ENCODE measurements at places on chromosomes 7 and 10.

- no peak for DNase-seq
These were observed 192.3 kb downstream of the VTI1A start for GRCh38 chr10:112639298-112639697.

DNA sequence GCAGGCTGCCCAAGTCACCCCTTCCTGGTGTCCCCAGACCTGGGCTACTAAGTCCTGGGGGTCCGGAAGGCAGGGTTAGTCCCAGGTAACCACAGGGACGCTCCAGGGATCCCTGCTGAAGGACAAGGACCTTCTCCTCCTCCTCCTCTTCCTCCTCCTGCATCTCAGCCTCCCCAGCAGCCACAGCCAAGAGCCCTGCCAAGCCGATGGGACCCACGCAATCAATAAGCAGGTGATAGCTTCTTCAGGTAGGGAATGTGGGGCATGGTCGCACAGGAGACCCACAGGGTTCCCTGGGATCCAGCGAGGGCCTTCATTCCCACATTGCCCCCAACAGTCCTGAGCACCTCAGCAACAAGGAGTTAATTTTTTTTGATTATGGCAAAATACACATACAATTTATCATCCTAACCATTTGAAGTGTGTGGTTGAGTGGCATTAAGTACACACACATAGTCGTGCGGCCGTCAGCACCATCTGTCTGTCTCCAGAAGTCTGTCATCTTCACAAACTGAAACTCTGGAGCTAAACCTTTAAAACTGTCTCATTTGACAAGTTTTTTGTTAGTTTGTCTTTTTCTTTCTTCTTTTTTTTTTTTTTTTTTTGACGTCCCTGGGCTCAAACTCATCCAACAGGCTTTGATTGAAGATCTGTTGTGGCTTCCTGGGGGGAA, 12.1 kb downstream of the CRYGN start:
- no peak for DNase-seq

DNA sequence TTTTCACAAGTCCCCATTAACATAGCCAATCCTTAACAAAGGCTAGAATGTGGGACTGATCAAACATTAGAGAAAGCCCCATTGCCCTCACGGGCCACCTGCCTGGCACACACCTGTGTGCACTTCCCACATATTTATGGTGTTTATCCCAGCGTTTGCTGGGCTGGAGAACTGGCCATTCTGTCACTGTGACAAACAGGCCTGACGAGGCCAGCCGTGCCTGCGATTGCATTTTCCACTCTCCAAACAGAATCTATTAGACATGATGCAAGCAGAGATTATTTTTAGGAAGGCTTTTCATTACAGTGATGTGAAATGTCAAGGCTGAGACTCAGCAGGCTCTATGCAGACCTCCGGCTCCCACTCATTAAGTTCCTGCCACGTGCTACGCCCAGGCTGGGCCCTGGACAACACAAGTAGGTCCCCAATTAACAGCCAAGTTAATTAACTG, 20.4 kb downstream of the PTPRN2 start:
- DNase-seq: no peak

DNA sequence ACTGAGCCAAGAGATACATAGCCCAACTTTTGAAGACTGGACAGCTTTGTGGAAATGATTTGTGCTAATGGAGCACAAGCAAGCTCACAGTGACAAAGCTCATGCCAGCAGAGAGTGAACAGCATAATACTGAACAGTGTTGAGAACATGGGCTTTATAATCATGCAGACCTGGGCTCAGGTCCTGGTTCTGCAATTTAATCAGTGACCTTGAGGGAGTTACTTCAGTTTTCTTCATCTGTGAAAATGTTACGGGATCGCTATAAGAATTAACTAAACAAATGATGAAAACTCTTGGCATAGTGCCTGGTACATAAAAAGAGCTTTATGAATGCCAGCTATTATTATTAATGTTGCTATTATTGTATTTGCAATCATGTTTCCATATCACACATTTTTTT, 690.5 kb upstream of the LRRN3 start:
- no peak for DNase-seq

- no peak for DNase-seq
These were observed 56.0 kb upstream of the JAZF1 start for GRCh38 chr7:28236560-28236959.

GRCh38 chr10:93954726-93955363, 38.9 kb upstream of the PLCE1 start:
- DNase-seq: peak; percentile 44

DNA sequence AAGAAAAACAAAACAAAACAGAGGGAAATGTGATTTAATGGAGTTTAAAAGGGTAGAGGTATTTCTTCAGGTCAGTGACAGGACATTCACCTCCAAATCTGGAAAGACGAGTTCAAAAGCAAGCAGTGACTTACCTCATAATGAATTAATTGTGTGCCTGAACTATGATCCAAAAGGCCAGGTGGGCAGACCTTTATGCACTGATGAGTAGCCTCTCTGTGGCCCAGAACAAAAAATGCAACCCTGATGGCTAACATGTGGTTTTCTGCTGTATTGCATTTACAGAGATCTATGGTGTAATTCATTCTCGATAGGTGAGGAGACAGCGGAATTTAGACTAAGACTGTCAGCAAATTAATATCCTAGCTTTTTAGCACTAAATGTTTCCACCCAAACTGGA, 142.0 kb downstream of the HDAC9 start:
- no peak for DNase-seq

DNA sequence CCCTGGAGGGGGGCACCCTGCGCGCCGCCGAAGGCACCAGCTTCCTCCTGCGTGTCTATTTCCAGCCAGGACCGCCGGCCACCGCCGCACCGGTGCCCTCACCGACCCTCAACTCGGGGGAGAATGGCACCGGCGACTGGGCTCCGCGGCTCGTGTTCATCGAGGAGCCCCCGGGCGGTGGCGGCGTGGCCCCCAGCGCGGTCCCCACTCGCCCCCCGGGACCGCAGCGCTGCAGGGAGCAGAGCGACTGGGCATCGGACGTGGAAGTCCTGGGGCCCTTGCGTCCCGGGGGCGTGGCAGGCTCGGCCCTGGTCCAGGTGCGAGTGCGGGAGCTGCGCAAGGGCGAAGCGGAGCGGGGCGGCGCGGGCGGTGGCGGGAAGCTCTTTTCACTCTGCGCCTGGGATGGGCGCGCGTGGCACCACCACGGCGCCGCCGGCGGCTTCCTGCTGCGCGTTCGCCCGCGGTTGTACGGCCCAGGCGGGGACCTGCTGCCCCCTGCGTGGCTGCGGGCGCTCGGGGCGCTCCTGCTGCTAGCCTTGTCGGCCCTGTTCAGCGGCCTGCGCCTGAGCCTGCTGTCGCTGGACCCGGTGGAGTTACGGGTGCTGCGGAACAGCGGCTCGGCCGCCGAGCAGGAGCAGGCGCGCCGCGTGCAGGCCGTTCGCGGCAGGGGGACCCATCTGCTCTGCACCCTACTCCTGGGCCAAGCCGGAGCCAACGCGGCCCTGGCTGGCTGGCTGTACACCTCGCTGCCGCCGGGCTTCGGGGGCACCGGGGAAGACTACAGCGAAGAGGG, 594 bp downstream of the CNNM1 start:
- no peak for DNase-seq

GRCh38 chr7:43808410-43808809, 49.9 kb downstream of the BLVRA start:
- no peak for DNase-seq

DNA sequence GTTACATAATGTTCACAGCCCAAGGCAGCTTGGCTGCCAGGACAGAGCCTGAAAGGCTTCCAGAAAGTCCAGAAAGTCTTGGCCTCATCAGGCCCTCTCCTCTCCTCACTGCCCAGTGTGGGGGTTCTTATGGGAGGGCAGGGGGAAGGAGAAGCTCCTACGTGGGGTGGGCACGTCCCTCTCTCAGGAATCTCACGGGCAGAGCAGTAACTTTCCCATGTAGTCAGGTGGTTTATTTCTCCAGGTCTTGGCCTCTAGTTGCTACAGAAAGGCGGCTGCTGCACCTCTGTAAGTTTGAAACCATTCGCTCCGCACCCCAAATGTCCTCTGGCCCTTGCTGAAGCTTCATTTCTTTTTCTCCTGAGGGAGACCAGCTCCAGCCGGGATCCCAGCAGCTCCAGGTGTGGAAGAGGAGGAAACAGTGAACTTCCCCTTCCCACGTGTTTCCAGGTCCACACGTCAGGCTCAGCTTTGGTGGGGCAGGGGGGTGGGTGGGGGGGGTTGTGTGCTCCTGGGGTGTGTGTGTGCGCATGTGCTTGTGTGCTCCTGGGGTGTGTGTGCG, 320.3 kb downstream of the WDR37 start:
- DNase-seq: no peak

- no peak for DNase-seq
These were observed 34.9 kb downstream of the DCLRE1C start for GRCh38 chr10:14918964-14919363.

- DNase-seq: no peak
These were observed 98.6 kb downstream of the CREM start for GRCh38 chr10:35225204-35225603.

DNA sequence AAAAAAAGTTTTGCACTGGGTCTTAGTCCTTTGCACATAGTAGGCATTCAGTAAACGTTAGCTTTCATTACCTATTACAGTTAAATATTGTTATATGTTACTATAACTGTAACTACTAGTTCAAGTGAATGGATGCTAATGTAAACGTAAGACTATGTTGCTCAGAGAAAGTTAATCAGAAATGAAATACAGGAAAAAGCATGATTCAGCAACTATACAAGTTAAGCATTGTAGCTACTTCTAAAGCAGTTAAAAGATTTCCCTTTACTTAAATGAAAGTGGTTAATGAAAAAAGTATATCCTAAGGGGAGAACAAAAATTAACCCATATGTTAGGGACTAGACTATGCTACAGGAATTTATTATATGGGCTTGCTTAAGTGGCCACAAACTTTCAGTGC, 121.2 kb downstream of the SKAP2 start:
- DNase-seq: no peak

DNA sequence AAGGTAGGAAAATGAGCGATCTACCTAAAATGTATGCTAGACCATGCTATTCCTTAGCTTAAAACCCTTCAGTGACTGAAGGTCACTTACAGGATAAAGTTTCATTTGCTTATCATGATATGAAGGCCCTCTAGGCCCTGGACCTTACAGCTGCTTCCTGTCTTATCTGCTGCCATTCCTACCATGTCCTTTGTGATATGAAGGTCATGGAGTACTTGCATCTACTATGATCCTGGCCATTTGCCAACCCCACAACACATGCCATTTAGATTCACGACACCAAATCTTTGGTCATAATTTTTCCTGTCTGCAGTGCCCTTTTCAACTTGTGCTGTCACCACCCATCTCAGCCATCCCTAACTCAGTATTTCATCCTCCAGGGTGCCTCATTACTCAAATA, 181.8 kb upstream of the MDFIC start:
- DNase-seq: no peak

GRCh38 chr7:51132661-51133060, 183.9 kb downstream of the COBL start:
- DNase-seq: no peak

GRCh38 chr10:112913661-112914287, 36.3 kb upstream of the TCF7L2 start:
- no peak for DNase-seq

DNA sequence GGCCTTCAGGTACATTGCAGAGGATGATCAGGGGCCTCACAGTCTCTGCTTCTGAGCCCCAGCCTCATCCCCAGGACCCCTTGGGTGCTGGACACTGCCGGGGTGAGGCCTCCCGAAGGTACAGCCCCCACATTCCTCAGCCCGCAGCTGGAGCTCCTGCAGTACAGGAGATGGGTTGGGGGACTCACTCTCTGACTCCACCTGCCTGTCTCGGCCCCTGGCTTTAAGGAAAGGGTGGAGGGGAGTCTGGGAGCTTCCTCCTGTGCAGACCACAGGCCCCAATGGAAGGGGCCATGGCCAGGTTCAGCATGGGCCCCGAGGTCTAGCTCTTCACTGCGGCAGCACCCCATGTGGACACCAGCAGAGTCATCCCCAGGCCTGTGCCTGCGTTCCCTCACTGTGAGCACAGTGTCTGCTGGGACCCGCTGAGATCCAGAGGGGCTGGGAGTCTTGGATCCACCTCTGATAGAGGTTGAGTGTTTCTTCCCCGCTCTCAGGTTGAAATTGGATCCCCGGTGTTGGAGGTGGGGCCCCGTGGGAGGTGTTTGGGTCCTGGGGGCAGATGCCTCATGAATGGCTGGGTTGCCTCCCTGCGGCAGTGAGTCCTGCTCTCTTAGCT, 99.9 kb downstream of the PRKAG2 start:
- DNase-seq: no peak

- peak; percentile 18 for DNase-seq
These were observed 10.4 kb upstream of the CLCN1 start for GRCh38 chr7:143305423-143306070.

DNA sequence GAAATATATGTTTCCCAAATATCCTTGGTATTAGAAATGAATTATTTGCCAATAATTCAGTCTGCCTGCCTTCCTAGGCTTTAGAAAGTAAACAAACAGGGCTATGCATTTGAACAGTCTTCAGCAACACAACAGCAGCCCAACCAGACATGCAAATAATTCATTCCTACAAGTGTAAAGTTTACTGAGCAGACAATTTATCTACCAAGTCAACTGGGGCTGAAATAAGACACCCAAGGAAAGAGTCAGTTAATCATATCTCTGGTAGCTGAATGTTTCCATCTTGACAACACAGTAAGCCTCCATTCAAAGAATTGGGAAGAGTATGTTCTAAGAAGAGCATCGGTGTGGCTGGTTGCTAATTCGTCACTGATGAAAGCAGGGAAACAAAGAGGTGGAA, 38.4 kb downstream of the AIFM2 start:
- no peak for DNase-seq

DNA sequence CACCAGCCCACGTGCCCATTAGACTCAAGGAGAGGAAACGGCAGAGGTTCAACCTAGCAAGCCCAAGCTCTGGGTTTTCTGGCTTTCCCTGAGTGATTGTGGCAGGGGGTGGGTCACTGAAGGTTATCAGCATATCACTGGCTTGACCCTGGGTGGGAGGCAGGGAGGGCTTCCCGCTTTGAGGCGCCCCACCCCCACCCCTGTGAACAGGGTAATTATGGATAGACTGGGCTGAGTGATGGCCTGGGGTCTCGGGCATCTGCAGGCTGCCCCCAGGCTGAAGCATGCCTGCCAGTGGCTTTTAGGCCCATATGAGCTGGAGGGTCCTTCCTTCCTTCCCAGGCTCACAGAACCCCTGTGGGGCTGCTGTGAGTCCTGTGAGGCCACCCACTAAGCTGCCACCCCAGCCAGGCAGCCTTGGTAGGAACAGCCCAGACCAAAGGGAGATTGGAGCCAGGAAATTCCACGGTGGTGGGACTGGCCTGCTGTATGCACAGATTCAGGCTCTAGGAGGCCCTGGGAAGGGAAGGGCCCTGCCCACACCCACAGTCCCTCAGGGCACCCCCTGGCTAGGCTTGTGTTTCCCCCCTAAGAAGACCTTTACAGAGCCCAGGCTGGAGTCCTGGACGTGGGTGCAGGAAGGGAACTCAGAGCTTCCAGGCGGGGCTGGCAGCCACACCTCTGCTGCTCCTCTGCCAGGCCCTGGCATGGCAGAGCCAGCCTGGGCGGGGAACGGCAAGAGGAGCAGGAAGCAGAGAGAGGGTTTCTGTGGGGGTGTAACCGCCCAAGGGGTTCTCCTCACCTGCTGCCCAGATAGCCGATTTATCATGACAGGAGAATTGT, 33.1 kb downstream of the GPRIN2 start:
- peak; percentile 98 for DNase-seq

- peak; percentile 27 for DNase-seq
These were observed 104.2 kb downstream of the COL26A1 start for GRCh38 chr7:101466871-101467270.
